ENCODE measurements at places on chromosomes 5 and 9. TPM values are rescaled to one million over a fixed set of nuclear protein-coding genes. Genes with fewer than 3 reads are reported as not detected.

DNA sequence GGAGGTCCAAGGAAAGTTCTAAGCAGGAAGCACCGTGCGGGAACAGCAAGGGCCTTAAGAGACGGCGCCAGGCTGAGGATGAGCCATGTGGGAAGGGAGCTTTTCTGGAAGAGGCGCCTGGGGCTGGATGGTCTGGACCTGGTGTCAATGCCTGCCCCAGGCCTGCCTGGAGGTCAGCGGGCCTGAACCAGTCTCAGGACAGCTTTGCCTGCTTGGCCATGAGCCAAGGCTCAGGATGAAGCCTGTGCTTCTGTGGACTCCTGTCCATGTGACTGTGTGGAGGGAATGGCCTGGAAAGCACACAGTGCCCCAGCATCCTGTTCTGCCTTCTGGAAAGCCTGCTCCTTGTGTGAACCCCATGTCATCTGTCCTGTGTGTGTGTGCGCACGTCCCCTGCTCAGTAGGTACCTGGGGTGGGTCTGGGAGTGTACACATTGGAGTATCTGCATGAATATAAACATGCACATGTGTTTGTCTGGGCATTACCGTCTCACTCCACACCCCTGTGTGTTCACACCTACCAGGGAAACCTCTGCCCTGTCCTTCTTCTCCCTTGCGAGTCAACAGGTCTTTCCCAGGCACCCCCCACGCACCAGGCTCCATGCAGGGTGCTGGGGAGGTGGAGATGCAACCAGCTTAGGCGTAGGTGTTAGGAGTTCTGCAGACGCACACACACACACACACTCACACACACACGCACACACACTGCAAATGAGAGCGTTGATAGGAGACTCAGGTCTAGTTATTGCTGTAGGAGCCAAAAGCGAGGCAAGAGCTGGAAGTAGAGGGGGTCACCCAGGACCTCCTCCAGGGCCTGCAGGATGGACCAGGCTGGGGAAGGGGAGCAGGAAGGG is 24.8 kb downstream of the DAB2IP start:
- no peak for DNase-seq

GRCh38 chr9:127730262-127730661 is 4.8 kb downstream of the TOR2A start:
- DNase-seq = no peak

DNA sequence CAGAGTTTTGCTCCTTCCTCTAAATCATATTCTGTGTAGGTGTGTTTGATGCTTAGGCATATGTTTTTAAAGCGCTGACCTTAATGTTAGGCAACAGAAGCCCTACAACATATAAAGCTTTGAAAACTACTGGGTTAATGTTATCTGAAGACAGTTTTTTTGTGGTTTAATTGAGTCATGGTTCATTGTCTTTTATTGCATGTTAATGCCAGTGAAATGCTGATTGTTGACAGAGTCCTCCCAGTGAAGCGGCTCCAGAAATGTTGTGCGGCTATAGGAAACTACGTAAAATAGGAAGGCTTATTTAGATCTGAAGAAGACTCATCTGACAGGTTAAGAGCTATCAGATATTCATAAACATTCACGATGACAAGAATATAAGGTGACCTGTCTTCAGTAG is 424.6 kb downstream of the CCDC171 start:
- no peak for DNase-seq

DNA sequence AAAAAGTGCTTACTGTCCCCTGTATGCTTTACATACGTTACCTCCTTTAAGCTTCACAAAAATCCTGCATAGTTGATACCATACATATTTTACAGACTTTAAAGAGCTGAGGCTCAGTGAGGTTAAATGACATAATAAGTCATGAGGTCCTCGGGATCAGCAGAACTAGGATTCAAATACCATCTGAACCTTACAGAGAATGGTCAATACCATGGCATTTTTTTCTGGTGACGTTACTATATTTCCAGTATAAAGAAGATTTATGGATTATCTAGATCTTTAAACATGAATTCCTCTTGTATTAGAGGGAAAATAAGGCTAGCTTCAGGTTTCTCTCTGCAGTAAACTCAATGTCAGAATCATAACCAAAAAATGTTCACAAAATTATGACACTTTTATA is 153.7 kb upstream of the GPR151 start:
- no peak for DNase-seq

DNA sequence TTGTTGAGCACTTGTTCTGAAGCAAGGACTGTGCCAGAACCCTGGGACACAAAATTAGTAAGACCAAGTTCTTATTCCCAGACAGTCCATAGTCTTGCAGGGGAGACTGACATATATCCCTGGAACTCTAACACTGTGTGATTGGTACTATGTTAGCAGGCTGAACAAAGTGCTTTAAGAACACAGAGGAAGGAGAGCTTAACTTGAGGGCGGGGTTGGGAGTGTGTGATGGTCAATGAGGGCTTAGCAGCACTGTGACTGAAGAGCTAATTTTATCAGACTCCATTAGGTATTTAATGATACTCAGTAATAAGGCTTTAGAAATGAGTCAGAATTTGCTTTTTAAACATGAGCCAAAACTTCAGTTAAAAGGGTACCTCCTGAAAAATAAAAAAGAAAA is 14.9 kb upstream of the SPATA24 start:
- no peak for DNase-seq

DNA sequence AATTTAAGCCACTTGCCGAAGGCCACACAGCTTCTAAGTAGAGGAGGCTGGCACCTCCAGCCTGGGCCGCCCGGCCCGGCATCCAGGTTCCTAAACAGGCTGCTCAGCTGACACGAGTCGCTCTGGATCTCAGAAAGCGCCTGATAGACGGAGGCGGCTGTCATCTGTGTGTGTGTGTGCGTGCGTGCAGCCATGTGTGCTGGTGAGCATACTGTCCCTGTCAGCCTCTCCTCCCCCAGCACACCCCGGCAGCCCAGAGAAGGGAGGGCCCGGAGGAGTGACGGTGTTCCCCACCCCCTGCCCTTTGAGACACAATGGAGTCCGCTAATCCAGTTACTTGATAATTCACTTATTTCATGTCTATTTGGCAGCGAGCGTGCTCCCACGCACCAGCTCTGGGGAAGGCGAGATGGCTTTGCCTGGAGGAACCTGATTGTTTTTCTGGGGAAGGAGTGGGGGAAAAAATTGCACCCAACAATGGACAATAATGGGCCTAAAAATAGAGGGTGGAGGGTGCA is 20.0 kb downstream of the NTNG2 start:
- no peak for DNase-seq

GRCh38 chr5:88669371-88670050 is 213.5 kb downstream of the MEF2C start:
- no peak for DNase-seq

- DNase-seq = no peak
These were observed 19.2 kb downstream of the SLC23A1 start for GRCh38 chr5:139363937-139364336.

DNA sequence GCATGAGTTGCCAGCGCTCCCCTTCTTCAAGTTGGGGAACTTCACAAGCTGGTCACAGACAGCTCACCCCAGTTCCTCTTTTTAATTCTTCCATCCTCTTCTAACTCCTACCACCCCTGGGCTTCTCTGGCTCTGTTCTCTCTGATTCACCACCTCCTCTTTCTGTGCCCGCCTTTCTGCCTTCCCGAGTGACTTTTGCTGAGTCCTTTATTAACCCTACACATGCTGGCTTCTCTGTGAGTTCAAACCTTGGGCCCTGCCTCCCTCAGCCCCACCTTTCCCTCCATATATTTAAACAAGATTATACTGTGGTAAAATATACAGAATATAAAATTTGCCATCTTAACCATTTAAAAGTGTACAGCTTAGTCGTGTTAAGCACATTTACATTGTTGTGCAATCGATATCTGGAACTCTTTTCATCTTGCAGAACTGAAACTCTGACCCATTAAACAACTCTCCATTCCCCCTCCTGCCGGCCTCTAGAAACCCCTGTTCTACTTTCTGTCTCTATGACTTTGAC is 32.0 kb downstream of the SLC46A2 start:
- no peak for DNase-seq

DNA sequence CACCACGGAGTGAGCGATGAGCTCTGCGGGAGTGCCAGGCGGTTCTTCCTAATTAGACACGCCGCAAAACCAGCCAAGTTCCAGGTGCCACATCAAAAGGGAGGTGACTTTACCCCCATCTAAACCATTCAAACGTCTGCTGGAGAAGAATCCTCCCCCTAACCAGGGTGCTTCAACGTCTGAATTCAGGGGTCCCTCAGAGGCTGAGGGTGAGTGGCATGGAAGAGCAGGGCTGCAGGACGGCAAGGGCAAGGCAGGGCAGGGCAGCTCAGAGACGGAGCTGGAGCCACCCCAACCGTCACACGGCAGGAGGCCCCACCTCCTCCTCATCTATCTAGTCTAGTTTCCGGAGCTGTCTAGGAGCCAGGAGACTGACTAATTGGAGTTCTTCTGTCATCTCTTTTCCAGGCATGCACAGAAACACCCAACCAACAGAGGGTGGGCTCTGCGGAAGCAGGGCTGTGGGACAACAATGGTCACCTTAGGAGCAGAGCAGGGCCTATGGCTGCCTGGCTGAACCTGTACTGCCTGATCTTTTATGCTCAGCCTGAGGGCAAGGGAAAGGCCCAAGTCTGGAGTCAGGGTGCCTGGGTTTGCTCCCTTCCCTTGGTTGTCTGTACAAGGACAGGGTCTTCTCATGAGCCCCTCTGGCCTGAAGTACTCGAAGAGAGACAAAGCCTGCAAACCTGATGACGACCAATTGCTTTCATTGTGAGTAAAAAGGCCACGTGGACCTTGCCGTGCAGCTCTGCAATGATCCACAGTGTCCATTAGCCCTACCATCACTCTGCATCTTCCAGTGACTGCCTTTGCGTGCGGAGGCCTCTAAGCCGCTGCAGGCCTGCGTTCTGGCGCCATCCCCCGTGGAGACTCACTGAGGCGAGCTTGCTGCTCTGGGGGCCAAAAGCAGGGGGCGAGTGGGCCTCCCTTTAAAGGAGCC is 81.0 kb upstream of the SLC25A51 start:
- DNase-seq = no peak

DNA sequence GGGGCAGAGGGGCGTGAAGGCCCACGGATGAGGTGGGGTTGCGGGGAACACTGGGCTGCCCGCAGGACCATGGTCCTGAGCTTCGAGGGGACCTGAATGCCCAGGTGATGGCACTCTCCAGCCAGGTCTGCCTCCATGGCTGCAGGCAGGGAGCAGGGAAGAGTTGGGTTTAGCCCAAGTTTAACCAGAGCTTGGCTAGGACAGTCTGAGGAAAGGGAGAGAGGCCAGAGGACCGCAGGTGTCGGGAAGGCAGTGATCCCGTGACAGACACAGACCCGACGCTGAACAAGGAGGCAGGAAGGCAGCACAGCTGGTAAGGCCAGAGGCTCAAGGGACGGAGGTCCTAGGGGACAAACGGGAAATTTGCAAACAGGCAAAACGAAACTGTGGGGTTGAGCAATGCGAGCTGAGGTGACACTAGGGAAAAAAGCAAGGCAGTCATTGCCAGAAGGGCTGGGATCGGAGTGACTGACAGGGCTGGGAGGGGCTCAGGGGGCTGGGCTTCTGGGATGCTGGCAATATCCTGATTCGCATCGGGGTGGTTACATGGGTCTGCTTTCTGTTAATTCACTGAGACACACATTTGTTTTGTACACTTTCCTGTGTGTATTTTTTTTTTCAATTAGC is 25.0 kb downstream of the ARPC5L start:
- no peak for DNase-seq

DNA sequence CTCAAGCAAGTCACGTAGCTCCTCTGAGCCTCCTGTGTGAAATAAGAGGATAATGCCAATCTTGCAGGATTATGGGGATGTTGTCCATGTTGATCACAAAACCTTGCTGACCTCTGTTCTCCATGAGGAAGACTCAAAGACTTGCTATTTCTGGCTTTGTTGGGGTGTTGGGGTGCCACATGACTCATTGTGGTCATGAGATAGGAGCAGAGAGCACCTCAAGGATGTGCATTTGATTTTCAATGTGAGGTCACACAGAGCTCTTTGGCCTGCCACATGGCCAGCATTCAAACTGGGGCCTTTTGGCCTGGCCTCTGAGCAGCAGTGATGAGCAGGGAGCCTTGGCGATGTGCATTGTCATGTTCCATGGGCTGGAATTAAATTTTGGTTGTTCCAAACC is 380.3 kb downstream of the GADD45G start:
- DNase-seq = no peak

DNA sequence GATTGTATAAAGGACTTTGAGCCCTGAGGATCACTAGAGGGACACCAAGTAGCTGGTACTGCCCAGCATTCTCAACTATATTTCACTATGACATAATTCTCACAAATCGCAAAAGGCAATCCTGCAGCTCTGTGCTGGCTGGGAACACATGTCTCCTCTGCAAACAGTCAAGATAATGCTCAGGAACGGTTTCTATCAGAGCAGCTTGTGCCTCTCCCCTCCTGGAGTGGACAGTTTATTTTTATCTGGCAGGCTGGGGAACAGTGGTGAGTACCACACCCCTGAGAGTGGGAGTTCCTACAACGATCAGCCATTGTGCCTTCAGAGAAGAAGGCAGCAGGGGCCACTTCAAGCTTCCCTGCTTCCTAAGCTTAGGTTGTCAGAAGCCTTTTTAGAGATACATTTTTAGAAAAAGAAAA is 65.8 kb downstream of the ERAP1 start:
- no peak for DNase-seq

- DNase-seq = no peak
These were observed 238.3 kb downstream of the MEF2C start for GRCh38 chr5:88644676-88645075.

DNA sequence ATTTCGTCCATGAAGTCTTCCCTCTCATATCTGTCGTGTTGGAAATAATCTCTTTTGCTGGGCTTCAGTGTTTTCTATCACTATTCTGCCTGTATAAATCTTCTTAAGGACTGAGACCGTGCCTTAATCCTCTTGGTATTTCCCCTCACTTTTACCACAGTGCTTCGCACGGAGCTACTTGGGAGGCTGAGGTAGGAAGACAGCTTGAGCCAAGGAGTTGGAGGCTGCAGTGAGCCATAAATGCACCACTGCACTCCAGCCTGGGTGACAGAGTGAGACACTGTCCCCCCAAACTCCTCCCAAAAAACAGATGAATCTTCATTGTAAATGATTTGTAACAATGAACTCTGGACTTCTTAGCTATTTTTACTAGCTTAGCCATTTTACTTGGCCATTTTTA is 57.8 kb downstream of the PHAX start:
- DNase-seq = no peak

DNA sequence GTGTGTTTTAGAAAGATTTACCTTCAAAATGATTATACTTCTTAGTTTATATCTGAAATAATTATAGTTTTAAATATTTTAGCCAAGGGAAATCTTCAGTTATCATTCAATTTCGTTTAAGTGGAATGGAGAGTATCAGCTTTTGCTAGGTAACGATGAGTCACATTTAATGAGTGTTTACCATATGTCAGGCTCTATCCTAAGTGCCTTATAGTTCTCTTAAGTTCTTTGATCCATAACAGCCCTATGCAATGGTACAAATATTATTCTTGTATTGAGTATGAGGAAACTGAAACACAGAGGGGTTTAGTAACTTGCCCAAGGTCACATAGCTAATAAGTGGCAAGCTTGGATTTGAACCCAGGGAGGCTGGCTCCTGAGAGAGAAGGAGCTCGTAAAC is 37.5 kb upstream of the SHB start:
- no peak for DNase-seq

The PCDHGC5 gene
- 0.06 TPM for total RNA-seq

The HTR4 gene
- not detected for total RNA-seq

The ELOVL7 gene
- 6.3 TPM for total RNA-seq

The ARHGEF39 gene
- total RNA-seq = 11.9 TPM

The DMRT1 gene
- total RNA-seq = not detected

The RGS3 gene
- 79.2 TPM for total RNA-seq

The FOXD4L5 gene
- total RNA-seq = not detected

The SGCD gene
- total RNA-seq = 0.06 TPM

The ARID3C gene
- total RNA-seq = not detected

The SHOC1 gene
- 0.07 TPM for total RNA-seq
